T follicular helper cell (primary cell): ENCODE measurements at places on chromosomes 6 and 20.

DNA sequence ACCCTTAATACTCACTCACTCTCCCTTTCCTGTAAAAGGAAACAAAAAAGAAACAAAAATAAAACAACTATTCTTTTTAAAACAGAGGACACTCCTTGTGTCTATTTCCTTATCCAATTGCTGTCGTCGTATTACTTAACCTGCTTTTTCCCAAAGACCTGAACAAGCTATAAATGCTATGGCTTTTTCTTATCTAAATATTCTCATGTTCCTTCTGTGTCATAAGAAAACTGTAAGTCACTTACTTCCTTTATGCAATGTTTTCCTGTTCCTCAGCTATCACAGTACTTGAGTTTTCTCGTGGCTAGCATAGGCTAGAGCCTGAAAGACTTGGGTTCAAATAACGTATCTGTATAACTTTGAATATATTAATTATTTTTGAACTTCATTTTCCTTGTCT lies 99.2 kb downstream of the IRAK1BP1 start:
- no peak for DNase-seq

DNA sequence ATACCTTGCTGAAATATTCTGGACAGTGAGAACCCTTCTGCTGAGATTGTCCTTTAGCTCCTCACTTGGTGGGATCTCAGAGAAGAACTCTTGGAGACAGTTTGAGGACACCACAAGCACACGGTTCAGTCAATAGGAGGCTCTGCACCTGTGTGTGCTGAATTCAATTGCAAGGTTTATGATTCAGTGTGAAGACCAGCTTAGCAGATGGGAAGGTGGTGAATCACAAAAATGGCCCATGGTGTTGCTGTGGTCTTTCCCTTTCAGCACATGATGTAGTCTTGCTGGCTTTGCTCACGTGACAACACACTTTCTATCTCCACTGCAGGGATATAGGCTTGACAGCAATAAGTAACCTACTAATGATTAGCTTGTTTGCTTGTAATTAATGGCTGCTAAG lies 270.3 kb downstream of the SLC24A3 start:
- DNase-seq, result no peak

GRCh38 chr6:84575264-84575663 lies 189.1 kb downstream of the TBX18 start:
- DNase-seq, result no peak

- no peak for DNase-seq
Measured at GRCh38 chr6:121686611-121687023, 251.2 kb downstream of the GJA1 start.

DNA sequence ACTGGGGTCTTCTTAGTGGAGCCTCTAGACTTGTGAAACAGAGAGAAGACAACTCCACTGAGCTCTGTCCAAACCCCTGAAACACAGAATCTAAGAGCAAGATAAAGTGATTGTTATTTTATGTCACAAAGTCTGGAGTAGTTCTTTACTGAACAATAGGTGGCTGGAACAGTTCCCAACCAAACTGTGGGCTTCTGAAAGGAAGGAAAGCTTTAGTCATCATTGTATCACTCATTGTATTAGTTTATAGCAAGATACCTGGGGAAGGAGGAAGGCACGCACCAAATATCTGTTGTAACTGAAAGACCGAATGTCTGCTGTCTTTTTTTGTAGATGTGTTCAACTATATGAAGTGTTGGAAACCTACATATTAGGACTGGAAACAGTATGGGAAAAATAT lies 284.9 kb upstream of the TBX18 start:
- DNase-seq, result no peak

DNA sequence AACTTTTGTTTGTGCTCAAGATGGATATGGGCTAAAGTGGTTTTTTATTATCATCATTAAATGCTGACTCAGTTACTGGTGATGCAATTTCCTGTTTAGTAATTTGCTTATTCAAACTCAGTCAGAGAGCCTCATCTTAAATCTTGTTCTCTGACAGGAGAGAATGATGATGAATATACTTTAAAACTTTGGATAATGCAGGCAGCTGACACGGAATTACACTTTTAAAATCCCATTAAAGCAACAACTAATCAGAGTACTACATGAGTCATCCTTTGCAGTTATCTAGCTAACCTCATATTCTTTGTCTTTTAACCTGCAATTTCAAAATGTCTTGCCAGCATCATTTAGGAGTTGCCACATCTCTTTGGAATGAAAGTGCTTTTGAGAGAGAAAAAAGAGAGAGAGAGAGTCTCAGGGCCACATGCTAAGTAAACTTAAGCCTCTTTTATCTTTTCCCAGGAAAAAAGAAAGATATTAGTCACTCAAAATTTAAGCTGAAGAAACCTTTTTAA lies 9.2 kb upstream of the C6orf141 start:
- no peak for DNase-seq

DNA sequence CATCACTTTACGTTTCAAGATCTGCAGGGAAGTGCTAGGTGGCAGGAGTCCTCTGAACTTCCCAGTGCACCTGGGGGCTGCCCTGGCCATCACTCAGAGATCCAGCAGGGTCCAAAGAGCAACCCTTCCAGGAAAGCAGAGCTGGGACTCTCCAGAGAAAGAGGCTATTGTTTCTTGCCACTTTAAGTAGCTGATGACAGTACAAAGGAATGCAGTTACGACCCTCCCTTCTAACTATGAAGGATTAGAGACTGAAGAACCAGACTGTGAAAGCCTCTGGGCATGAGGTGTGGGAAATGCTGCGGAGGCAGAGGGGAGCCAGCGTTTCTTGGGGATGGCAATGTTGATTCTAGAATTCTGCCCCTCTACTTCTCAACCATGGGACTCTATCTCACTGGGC lies 189.1 kb upstream of the SUPT3H start:
- no peak for DNase-seq

DNA sequence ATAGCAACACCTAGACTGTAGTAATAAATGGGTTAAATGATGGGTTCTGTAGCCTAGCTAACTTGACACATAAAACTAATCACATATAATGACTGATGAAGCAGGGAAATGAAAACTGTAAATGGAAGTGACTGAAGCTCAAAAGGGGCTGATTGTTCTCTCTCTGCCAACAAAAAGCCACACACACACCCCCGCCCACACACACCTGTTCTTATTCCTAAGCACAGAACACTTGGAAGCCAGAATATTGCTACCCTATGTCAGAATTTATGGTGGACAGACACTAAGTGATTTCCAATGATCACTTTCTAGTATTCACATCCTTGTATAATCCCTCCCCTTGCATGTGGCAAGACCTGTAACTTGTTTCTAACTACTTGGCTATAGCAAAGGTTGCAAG lies 603.5 kb downstream of the UTRN start:
- no peak for DNase-seq

GRCh38 chr20:43799150-43799711 lies 72.4 kb upstream of the GTSF1L start:
- DNase-seq, result no peak

GRCh38 chr6:89895276-89895874 lies 1.1 kb downstream of the GJA10 start:
- DNase-seq, result no peak

- DNase-seq, result no peak
Measured at GRCh38 chr6:161242779-161243693, 30.8 kb downstream of the AGPAT4 start.

- DNase-seq, result no peak
Measured at GRCh38 chr6:150857062-150857944, 8.2 kb upstream of the MTHFD1L start.

- DNase-seq, result no peak
Measured at GRCh38 chr6:14468647-14469321, 351.2 kb downstream of the CD83 start.

- peak; percentile 86 for DNase-seq
Measured at GRCh38 chr20:36435592-36436541, 105.5 kb upstream of the MYL9 start.

DNA sequence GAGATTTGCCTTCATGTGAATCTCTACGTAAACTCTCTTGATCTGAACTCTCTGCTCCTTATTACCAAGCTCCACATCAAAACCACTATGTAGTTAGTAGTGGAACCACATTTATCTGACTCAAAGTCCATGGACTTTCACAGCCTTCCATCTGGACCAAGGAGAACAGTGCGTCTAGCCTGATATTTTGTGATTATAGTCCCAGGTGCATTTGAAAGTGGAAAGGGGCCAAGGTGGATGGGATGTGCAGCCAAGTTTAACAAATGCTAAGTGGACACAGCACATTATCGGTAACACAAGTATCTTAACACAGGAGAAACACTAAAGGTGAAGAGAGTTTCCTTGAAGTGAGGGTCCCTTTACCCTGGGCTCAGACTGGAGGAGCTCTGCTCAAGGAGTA lies 281.2 kb upstream of the SGK1 start:
- no peak for DNase-seq

GRCh38 chr6:113356139-113356538 lies 501.0 kb upstream of the MARCKS start:
- no peak for DNase-seq

- DNase-seq, result no peak
Measured at GRCh38 chr6:70956451-70957283, at the start of gene B3GAT2. B3GAT2 (minus strand) TSS chr6:70957060; CDS start chr6:70956429, 631 bp downstream.

- DNase-seq, result no peak
Measured at GRCh38 chr6:109854541-109855308, 123.4 kb upstream of the GPR6 start.
